ENCODE measurements at places on chromosomes 2 and 18.

- no peak for DNase-seq
Measured at GRCh38 chr2:151860613-151861146, 32.5 kb upstream of the ARL5A start.

DNA sequence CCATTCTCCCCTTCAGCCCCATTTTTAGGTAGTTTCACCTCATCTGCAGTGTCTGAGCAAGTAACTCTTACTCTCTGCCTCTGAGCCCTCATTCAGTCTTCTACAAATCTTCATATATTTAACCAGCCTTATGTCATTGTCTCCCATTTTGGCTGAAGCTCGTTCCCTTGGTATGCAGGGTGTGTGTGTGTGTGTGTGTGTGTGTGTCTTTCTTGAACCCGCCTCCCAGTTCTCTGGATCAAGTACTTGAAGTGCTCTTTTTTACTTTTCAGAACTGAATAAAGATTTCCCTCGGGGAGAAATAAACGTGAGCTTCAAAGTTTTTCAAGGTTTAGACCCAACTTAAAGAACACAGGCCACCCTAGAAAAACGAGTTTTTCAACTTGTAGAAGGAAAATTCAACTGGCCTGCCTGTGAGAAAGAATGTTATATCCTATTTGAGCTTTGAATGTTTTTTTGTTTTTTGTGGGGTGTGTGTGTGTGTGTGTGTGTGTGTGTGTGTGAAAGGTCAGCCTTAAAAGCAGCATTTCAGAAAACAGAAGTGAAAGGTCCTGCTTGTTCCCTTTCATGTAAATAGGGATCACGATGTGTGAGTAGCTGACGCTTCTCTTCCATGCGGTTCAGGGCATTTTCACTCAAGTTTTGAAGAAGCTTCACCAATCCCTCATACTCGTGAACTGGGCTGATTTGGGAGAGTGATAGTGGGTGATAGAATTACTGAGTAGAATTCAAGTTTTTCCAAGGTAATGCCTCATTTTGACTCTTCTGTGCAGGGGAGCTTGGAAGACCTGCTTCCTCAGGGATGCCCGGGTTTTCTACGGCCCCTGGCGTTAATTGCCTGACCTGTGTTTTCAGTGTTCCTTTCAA, 50.6 kb upstream of the EML6 start:
- peak; percentile 74 for DNase-seq

DNA sequence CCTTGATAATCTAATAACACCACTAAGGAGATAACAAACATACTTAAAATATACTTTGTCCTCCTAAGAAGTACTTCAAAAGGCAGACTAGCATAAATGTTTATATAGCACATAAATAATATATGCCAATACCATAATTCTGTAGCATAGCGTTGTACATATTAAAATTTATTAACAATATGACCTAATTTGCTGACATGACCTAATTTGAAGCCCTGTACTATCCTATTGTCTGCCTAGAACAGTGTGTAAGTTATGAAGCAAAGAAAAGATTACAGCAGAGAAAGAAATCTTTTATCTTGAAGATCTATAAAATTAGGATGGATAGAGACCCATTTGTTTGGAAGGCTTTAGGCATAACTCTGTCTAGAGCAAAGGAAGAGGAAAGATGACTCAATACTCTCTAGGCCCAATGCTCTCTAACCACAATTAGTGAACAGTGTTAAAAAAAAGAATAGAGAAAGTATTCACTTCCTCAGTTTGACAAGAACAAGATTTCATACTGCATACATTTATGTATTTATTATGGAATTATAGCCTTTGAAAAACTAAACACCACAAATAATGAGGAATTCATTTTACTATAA, 231.3 kb downstream of the ZRANB3 start:
- peak; percentile 5 for DNase-seq

DNA sequence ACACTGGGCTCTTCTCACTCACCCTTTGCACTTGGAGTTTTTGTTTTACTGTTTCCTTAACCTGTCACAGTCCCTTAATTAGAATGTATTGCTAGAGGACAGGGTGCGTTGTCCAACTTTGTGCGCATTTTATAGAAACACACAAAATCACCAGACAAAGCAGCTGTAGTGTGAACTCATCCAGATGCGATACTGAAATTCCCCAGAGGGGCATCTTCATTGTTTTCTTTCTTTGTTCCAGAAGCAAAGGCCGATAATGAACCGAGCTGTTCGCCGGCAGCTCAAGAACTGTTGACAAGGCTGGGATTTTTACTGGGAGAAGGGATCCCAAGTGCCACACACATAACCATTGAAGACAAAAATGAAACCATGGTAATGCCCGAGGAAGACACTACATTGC, 137.6 kb downstream of the WDSUB1 start:
- DNase-seq, result no peak

- peak; percentile 4 for DNase-seq
Measured at GRCh38 chr2:104658144-104658835, 195.6 kb upstream of the POU3F3 start.

DNA sequence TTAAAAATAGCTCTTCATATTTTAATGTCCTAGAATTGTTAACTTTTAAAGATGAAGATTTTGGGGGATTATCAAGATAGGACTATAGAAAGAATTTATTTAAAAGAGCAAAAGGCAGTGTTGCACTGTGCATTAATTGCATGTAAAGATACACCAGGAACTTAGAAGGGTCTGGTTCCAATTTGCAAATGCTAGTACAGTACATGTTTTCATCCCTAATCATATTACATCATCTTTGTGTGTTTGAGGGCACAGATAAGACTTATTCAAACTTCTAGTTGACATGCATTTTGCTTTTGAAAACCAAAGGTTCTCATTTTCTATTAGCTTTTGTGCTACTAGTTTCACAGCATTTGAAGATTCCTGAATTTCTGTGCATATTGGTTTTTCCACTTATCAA, 231.7 kb upstream of the LYPD1 start:
- no peak for DNase-seq

DNA sequence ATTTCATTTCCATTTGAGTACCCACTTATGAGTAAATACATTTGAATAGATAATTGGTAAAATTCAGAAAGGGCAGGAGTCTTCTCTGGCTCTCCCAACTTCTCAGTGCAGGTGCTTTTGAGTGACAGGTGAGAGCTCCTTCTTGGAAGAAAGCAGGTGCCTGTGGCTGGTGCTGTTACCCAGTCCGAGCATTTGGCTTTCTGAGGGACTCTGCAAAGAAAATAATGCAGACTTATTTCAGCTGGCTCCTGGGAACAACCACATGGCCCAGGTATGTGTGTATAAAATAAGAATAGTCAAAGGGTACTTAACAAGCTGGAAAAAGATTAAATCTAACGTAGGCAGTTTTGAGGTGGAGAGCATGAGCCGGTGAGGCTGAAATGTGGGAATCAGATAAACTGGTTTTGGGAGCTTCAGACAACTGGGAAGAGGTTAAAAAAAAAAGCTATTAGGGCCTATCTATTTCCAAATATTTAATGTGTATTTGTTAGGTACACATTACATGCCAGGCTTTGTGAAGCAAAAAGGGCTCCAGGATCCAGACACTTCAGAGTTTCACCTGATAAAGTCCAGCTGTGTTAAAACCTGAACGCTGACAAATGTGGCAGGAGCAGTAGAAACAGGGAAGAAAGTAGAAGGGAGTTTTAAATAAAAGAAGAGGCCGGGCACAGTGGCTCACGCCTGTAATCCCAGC, 20.6 kb downstream of the ZNF236 start:
- no peak for DNase-seq

- no peak for DNase-seq
Measured at GRCh38 chr2:218021536-218022071, 18.8 kb upstream of the TNS1 start.

GRCh38 chr2:119384971-119385370, 18.2 kb downstream of the DBI start:
- DNase-seq, result no peak

GRCh38 chr18:76450452-76451395, 44.3 kb downstream of the ZNF516 start:
- peak; percentile 60 for DNase-seq

DNA sequence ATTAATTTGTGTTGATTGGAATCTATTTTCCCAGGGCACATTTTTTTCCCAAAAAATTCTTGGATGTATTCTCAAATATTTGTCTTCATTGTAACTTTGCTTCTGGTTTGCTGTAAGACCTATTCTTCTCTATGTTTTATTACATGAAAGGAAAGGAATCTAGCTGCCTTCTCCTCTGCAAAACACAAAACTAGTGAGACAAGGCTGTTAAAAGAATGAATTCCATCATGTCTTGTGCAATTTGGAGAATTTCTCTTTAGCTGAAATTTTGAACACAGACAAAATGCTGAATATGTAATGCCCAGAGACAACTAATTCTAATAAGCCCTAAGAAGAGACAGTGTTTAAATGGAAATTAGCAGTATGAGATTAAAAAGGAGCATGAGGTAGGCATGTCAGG, 275.9 kb downstream of the CDH20 start:
- no peak for DNase-seq

DNA sequence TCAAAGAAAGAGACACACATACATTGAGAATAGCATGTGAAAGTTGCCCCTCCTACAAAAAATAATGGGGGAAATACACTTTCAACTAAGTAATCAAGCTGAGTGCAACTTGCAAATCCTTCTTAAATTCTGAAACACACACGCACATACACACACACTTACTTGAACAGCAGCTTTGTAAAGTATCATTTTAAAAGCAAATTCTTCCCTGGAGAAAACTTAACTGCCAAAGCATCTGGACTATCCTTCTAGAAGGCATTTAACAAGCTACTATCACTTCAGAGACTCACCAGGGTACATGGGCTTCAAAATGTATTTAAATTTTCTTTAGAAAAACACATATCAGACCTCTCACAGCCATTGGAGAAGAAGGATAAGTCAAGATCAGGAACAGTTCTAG, 15.3 kb downstream of the GAREM1 start:
- no peak for DNase-seq

GRCh38 chr2:71082402-71083252, 14.2 kb downstream of the NAGK start:
- peak; percentile 62 for DNase-seq

All from GM12865 (cell line).